ENCODE measurements at places on chromosomes 3 and 15.

GRCh38 chr3:46542801-46543201, 23.3 kb downstream of the LRRC2 start:
- DNase-seq: no peak

GRCh38 chr3:196431181-196432136, 768 bp downstream of the UBXN7 start:
- DNase-seq: no peak

DNA sequence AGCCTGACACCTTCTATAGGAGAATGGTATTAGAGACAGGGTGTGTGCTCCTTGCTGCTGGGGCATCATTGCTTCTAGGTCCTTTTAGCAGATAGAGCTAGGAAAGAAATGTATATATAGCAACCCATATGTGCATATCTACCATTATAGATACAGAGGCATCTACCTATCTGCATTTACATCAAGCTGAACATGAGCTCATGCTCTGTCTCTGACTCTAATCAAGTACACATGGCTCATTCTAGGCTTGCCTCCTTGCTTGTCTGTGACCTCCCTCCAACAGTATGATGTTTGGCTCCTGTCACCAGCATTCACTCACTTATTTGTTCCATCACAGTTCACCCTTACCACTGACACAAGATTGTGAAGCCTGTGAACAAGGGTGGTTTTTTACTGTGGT, 133.4 kb downstream of the EEFSEC start:
- DNase-seq: no peak

- no peak for DNase-seq
Measured at GRCh38 chr15:57343048-57343447, 33.3 kb upstream of the CGNL1 start.

DNA sequence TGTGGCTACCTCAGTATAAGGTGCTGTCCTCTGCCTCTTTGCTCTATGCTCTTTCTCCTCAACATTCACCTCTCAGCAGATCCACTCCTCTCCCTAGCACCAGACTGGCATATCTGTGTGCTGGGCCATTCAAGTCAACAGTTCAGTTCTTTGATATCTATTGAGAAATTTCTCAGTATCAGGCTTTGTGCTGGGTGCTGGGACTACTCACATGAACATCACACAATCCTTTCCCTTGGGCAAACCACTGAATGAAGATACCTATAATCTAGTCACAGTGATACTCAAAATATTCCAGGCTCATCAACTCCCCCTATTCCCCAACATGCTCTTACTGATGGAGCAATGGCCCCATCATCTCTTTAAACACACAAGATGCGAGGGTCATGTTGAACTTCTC, 120.8 kb downstream of the RPL22L1 start:
- DNase-seq: no peak

- no peak for DNase-seq
Measured at GRCh38 chr3:46998121-46998851, 18.8 kb downstream of the NBEAL2 start.

- DNase-seq: no peak
Measured at GRCh38 chr3:154123906-154124305, 2.7 kb downstream of the ARHGEF26 start.

GRCh38 chr3:196412704-196413103, 19.5 kb downstream of the UBXN7 start:
- DNase-seq: no peak

DNA sequence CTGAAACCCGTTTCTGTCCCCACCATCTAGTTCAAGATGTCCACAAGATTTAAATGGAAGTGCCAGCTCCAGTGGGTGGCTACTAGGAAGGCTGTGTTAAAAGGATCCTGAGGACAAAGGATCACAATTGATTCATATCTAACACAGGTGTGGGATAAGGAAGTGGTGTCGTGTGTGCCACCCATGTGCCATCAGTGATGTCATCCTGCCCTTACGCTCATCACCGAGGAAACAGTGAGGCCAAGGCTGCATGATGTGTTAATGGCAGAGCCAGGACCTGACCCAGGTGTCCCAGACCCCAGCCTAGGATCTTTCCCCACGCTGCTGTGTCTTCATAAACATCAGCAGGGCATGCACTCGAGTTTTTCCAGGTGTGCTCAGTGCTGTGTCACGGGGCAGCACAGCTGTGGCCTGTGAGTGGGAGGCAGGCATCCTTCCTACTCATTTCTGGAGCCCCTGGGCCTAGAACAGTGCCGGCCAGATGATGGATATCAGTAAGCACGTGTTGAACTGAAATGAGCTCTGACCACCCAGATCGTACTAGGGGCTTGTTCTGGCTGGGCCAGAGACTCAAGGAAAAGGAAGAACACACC, 10.6 kb upstream of the TGM5 start:
- DNase-seq: no peak

GRCh38 chr3:42264399-42265058, 1.5 kb downstream of the CCK start:
- DNase-seq: peak; percentile 1

DNA sequence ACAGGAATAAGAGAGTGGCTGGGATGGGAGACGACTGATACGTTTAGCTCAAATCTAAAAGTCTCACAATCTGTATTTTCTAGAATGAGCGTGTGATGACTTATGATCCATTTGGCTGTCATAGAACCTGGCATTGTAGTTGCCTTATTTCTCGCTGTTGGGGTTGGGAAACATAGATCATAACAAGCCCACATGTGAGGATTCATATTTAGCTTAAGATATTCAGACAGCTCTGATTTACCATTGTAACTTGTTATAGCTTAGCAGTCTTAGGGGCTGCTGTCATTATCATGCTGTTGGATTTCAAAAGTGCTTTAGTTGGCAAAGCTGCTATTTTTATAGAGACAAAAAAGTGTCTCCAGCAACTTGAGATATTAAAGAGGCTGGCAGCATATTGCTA, 871.3 kb downstream of the ZPLD1 start:
- DNase-seq: no peak

DNA sequence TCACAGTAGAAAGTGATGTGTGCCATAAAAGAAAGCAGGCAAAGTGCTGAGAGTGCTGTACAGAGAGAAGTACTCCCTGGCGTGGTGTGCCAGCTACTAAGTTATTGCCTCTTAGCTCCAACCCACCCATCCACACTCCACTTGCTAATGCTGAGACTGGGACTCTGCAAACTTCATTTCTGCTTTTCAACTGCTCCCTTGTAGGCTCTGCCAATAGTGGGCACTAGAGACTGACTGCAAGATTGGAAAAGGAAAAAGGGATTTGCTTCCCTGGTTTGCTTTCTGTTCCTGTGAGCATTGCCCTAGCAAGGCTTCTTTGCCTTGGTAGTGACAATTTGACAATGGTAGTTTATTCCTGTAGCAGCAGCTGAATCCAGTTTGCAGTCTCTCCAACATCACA, 56.5 kb upstream of the TMEM108 start:
- DNase-seq: no peak

- no peak for DNase-seq
Measured at GRCh38 chr15:29170521-29170920, 99.1 kb downstream of the NSMCE3 start.

- no peak for DNase-seq
Measured at GRCh38 chr3:64207289-64208080, 17.8 kb downstream of the PRICKLE2 start.

- no peak for DNase-seq
Measured at GRCh38 chr3:14691719-14692118, 16.8 kb downstream of the C3orf20 start.

GRCh38 chr3:13525827-13526625, 22.9 kb upstream of the FBLN2 start:
- no peak for DNase-seq

GRCh38 chr3:107772016-107772415, 249.3 kb downstream of the BBX start:
- no peak for DNase-seq

- DNase-seq: peak; percentile 0
Measured at GRCh38 chr3:48299746-48300712, 33.4 kb downstream of the SPINK8 start.

GRCh38 chr3:43260412-43260811, 25.9 kb upstream of the SNRK start:
- no peak for DNase-seq

GRCh38 chr3:11901286-11901875, 54.7 kb upstream of the TAMM41 start:
- no peak for DNase-seq

DNA sequence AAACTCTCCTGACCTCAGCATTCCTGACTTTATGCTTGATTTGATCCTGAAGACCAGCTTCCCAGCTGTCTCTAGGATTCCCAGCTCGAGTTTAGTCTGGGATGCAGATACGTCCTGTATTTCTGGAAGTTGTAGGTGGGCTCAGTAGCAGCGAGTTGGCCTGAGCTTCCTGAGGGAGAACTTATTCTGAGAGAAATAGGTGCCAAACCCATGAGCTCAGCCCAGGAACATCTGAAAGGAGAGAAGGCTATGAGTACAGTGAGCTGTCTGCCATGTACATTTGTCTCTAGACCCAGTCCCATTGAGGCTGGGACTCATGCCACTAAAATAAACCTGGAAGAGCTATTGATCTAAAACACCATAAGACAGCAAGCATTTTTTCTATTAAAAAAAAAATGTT, 36.6 kb upstream of the SLC9A9 start:
- DNase-seq: no peak
